ENCODE measurements at places on chromosomes 7 and 10.

DNA sequence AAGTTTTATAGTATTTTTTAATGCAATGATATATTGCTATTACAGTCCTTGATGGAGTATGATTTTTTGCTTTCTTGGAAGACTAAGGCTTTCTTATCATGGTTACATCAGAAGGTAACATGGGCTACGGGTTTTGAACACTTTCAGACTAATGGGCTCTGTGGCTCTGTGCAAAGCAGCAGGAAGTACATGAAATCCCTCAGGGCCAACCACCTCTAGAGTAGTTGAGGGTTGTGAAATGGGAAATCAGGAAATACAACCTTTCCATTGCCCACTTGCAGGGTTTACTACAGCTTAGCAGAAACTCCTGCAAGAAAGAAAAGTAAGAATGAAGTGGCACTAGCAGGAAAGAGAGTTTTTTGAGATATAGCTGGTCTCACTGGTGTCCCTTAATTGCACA, 853.5 kb downstream of the KCNMA1 start:
- DNase-seq = no peak

DNA sequence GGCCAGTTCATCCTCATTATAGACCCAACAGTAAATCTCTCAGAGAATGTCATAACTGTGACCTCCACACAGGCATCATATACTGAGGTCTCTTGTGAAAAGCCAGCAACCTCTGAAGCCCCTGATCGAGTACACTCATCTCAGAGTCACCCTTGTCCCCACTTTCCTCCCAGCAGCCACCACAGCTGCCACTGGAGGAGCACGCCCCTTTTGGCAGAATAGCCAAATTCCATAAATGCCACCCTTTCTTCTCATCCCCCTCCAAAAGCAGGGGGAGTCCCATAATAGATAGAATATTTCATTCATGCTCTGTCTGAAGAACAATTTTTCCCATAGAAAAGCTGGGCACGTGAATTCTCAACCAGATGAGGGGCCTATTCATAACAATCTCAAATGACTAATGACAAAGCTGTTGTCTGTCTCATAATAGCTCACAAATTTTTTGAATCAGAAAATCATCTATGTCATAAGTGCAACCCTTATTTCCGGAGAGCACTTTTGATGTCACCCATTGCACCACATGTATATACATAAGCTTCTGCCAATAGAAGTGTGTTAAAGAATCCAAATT, 47.4 kb downstream of the SGMS1 start:
- DNase-seq = no peak

DNA sequence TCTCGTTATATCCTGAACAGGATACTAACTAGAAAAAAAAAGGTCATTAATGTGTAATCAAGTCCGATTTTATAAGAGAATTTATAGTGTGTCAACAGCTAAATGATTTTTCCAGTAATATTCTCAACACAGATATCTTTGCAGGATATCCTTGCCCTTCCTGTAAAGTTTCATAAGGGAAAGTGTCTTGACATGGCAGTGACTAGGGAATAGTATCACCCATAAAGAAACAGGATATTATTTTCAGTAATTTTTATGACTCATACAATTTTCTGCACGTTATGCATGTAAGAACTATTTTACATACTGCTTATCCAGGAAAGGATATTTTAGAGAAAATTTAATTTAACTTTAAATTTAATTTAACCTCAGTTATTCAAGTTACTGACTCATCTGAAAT, 19.5 kb upstream of the PNLIP start:
- no peak for DNase-seq

GRCh38 chr7:79786187-79786586, 332.7 kb upstream of the MAGI2 start:
- DNase-seq = no peak

DNA sequence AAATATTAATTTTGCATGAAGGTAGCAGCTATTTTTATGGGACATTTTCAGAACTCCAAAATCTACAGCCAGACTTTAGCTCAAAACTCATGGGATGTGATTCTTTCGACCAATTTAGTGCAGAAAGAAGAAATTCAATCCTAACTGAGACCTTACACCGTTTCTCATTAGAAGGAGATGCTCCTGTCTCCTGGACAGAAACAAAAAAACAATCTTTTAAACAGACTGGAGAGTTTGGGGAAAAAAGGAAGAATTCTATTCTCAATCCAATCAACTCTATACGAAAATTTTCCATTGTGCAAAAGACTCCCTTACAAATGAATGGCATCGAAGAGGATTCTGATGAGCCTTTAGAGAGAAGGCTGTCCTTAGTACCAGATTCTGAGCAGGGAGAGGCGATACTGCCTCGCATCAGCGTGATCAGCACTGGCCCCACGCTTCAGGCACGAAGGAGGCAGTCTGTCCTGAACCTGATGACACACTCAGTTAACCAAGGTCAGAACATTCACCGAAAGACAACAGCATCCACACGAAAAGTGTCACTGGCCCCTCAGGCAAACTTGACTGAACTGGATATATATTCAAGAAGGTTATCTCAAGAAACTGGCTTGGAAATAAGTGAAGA, 112.3 kb downstream of the CFTR start:
- no peak for DNase-seq

DNA sequence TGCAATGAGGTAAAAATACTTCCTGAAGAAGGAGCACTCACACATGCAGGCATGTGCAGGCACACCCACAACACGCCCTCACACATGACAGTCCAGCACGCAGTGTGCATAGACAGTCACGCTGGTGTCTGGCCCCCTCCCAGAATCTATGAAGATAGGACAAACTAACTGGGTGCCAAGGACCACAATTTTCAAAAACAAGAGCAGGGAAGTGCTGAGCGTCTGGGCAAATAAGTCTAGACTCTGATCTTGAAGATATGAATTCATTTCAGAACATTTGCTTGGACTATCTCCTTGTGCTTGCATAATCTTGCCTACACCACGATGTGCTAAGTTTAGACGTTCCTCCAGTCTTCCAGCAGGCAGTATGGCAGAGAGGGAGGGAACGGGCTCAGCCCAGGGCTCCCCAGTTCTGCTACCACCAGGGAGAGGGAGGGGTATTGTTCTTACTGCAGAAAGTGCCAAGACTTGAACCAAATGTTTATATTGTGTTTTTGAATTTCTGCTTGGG, 276.5 kb upstream of the KLF6 start:
- no peak for DNase-seq

All from activated CD4-positive, alpha-beta T cell treated with anti-CD3 and anti-CD28 coated beads for 48 hours (primary cell).